ENCODE measurements at places on chromosomes 3 and 15.

- DNase-seq: no peak
Measured at GRCh38 chr3:23741036-23741706, 64.6 kb upstream of the UBE2E1 start.

- no peak for DNase-seq
Measured at GRCh38 chr3:172904711-172905373, 154.3 kb downstream of the ECT2 start.

GRCh38 chr15:63474810-63475316 lies 29.5 kb upstream of the USP3 start:
- no peak for DNase-seq

- DNase-seq: no peak
Measured at GRCh38 chr3:198028718-198029117, 68.7 kb downstream of the LMLN start.

- DNase-seq: no peak
Measured at GRCh38 chr15:46670258-46670657, 1035.4 kb downstream of the SQOR start.

DNA sequence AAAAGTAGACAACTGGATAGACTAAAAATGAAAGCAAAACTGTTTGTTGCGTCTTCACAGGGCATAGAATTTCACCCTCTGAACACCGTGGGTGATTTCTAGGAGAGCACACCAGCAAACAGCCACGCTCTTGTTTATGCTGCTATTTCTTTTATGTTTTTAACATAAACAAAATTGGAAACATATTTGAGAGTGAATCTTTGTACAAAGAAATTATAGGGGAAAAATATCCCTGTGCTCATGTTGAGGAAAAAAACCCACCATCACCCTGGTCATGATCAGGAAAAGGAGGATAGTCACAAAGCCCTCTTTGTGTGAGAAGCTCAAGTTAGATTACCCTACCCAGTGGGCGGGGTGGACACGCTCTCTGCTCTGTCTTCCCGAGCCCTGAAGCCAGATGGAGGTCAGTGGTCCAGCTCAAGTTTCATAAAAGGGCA lies 313.3 kb downstream of the SATB1 start:
- DNase-seq: no peak

GRCh38 chr3:115007966-115008365 lies 139.1 kb downstream of the ZBTB20 start:
- no peak for DNase-seq

DNA sequence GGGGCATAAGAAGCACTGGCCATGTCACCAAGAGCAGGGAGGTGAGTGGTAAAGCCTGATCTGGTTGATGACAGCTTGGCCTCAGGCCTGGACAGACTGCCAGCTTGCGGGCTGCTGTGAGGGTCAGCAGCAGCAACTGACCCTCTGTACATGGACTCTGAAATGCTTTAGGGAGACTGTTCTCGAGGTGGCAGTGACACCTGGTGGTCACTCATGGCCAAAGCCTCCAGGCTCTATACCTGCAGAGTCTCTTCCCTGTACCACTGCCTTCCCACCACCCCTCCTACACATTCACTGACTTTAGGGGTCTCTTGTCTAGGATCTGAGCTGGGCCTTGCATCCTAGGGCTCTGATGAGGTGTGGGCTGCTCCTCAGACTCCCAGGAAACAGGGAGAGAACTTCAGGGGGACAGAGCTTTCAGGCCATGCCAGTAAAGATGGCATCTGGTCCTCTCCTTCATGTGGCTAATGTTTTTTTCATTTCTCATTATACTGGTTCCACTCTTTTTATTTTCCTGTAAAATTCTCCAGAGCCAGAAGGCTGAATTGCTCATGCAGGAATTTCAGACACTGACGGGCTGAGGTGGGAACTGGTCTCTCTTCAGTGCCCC lies 17.2 kb upstream of the TIMP4 start:
- no peak for DNase-seq

DNA sequence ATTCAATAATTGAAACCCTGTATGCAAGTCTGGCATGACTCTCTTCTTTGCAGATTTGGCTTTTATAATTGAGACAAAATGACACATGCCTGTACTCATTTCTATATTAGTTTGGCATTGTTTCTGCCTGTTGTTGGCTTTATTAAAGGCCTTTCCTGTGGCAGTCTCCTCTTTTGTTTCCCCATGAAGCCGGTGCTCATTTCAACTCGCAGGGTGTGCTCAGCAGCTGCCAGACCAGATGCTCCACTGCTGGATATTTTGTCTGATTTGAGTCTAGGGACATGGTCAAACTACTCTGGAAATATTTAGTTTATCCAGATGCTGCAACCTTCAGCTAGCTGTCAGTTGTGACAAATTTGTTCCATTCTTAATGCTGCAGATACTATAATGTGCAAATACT lies 445.3 kb downstream of the NAALADL2 start:
- no peak for DNase-seq

DNA sequence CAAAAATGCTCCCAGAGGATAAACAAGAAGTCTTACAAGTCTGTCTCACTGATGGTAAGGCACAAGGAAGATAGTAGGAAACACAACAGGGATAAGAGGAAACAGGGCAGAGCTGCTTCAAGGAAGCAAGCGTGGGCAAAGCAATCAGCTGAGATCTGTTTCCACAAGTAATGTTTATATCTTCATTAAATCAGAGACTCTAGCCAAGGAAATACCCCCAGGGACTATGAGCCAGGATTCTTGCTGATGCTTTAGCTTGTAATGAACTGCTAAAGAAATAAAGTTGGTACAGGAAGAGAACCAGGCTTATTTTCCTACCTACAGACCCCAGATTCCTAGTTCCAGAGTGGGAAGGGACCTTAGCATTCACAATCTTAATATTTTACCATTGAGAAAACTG lies 112.7 kb upstream of the C3orf80 start:
- DNase-seq: no peak

GRCh38 chr3:12518261-12519028 lies 26.9 kb downstream of the MKRN2OS start:
- DNase-seq: no peak

- no peak for DNase-seq
Measured at GRCh38 chr3:54878145-54878544, 49.7 kb downstream of the LRTM1 start.

- DNase-seq: no peak
Measured at GRCh38 chr3:186365202-186365974, 3.4 kb upstream of the DGKG start.

GRCh38 chr3:53531749-53532148 lies 37.3 kb downstream of the CACNA1D start:
- DNase-seq: no peak

- DNase-seq: no peak
Measured at GRCh38 chr3:146814601-146815315, 209.6 kb upstream of the PLSCR5 start.

- no peak for DNase-seq
Measured at GRCh38 chr3:65173841-65174240, 486.0 kb upstream of the ADAMTS9 start.

- no peak for DNase-seq
Measured at GRCh38 chr15:99477791-99478471, 87.9 kb upstream of the MEF2A start.

- DNase-seq: no peak
Measured at GRCh38 chr3:149421764-149422163, 44.3 kb upstream of the TM4SF1 start.

DNA sequence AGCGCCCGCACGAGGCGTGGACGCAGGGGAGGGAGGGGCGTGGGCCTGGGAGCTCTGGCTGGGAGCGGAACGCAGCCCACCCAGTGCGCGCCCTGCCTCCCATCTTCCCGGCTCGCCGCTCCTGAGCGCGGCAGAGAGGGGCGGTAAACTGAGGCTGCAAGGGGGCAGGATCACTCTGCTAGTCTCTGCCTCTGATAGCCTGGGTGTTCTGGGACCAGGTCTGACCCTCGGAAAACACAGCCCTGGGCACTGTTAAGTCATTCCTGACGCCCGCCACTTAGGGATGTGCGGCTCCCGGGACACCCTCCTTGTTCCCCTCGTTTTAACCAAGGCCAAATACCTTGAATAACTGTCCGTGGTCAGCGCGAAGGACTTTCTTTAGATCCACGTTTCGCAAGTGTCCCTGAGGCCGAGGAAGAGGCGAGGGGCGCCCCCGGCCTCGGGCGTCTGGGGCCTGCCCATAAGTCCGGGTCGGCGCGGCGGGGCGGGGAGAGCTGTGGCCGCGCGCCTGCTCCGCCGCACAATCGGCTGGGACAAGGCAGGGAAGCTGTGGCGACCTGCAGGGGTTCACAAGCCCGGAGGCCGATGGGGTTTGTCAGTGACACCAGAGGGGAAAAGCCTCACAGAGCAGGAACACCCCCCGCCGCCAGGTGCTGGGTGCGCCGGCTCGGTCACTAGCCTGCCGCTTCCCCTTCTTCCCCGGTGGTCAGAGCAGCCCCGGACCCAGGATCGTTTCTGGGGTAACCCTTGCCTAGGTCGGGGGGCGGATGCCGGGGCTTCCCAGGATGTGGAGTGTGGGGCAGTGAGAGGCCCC lies 1.5 kb downstream of the ITPKA start:
- DNase-seq: peak; percentile 16

GRCh38 chr15:70833861-70834765 lies 19.8 kb downstream of the LARP6 start:
- DNase-seq: no peak

GRCh38 chr15:92122259-92122658 lies 268.8 kb downstream of the SLCO3A1 start:
- no peak for DNase-seq

DNA sequence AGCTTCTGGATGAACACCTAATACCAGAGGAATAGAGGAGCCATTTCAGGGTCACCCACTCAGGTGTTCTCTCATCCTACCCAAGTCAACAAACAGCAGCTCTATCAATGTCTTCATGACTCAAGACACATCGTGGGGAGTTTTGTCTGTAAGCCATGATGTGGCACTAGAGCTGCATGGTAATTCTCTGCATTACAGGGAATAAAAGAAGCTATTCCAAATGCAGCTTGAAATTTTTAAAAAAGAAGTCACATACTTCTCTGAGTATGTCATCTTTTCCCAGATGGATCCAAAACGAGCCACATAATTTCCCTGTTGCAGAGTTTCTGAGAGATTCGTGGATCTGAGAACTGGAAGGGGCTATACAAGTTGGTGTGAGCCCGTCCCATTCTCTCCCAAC lies 6.1 kb upstream of the THSD4 start:
- no peak for DNase-seq

- no peak for DNase-seq
Measured at GRCh38 chr3:11610044-11610671, 33.6 kb downstream of the VGLL4 start.

Measured in CD4-positive, alpha-beta T cell treated with Interleukin-6 at 100 ng/mL for 8 hours (primary cell).